Esophagus mucosa (tissue), 1 donor: ENCODE measurements at places on chromosomes 13 and 19.

DNA sequence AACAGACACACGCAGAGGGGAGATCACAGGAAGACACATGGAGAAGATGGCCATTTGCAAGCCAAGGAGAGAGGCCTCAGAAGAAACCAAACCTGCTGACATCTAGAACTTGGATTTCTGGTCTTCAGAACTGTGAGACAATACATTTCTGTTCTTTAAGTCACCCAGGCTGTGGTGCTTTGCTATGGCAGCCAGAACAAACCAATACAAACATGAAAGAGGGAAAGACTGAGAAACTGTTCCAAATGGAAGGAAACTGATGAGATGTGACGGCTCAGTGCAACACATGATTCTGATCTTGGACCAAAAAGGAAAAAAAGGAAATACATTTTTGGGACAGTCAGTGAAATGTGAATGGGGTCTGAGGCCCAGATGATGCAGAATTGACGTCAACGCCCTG lies 30.2 kb upstream of the SACS start:
- no peak for ATAC-seq

GRCh38 chr13:46736541-46737310 lies 60.2 kb downstream of the ESD start:
- ATAC-seq = no peak

GRCh38 chr19:17868669-17869068 lies 3.1 kb upstream of the SLC5A5 start:
- no peak for ATAC-seq

DNA sequence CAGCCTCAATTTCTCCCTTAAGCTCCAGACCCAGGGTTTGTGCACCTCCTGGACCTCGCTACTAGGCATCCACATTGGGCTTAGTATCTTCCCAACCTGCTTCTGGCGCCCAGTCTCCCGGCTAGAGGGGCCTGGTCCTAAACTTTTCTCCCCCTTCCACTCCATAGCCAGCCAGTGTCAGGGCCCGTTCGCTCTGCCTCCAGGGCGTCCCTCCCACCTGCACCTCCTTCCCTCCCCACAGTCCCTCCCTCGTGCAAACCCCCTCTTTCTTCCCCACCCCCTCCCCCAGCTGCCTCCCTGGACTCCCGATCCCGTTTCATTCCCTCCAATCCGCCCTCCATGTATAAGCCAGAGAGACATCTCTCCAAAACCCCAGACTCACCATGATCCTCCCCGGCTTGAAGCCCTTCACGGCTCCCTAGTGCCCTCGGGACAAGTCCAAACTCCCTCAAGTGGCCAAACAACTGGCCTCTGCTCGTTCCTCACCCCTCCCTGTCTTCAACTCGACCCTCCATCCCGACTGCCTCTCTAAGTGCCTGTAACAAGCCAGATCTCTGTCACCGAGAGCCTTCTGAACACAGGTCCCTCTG lies 997 bp upstream of the SAMD4B start:
- peak; percentile 1 for ATAC-seq

DNA sequence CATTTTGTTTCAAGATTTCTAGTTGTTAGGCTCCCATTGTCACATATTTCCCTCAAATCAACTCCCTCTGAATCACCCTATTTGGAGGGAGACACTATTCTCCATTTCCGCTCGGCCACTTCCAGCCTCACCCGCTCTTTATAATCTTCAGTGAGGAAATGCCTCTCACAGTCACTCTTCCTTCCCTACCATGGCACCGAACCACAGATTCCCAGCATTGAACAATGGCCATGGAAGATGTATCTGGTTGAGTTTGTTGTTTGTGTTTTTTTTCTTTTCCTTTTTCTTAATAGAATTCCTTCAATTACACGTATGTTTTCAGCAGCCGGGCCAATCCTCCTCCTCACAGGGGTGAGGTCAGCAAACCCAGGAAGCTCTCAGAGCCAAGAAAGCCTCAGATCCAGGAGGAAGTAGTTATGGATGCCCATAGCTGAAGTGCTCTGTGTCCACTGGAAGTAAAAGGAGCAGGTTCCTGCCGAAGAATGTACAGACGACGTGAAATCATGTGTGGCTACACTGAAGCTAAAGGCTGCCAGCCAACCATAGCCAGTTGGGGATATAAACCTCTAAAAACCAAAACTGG lies 472.1 kb downstream of the FOXO1 start:
- ATAC-seq = no peak

GRCh38 chr19:51458051-51458645 lies at the start of gene SIGLEC8:
TSS of gene SIGLEC8 (minus strand) at chr19:51458454. CDS start at chr19:51458387, 67 bp downstream.
- no peak for ATAC-seq

- no peak for ATAC-seq
Observed at GRCh38 chr19:45865269-45865948, 1.3 kb downstream of the FOXA3 start.

DNA sequence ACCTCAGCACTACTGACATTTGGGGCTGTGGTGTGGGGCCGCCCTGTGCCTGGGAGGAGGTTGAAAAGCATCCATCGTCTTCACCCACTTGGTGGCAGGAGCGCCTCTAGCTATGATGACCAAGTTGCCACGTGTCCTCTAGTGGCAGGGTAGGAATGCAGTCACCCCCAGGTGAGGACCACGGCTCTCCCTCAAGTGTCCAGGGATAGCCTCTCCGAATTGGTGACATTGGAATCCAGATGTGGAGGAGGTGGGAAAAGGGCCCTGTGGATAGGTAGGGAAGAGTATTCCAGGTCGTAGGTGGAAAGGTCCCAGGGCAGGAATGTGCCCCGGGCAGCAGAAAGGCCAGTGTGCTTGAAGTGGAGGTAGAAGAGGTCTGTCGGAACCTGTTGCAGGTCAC lies 37.6 kb downstream of the ARHGEF18 start:
- peak; percentile 34 for ATAC-seq

GRCh38 chr13:100497389-100497788 lies 91.2 kb downstream of the GGACT start:
- no peak for ATAC-seq

- ATAC-seq = no peak
Observed at GRCh38 chr19:32540621-32541020, 40.4 kb upstream of the PDCD5 start.

GRCh38 chr13:39345982-39346381 lies 257.0 kb downstream of the LHFPL6 start:
- no peak for ATAC-seq

DNA sequence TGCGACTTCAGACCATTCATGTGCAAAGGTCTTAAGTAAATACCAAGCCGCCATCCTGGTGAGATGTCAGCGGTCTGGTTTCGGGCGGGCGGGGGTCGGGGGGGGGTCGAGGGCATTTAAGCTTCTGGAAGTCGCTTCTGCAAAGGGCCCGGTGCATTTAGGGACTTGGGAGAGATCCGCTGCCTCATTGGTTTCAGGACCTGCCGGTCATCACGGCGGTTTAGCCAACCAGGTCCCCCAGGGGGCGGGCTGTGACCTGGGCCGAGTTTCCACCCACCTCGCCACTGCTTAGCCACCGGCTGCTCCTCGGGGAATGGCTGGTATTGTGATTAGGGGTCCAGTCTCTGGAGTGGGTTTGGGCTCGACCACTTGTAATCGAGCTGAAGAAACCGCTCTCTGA lies 7.8 kb downstream of the ANKLE1 start:
- ATAC-seq = no peak

- ATAC-seq = no peak
Observed at GRCh38 chr13:42798118-42798517, 16.7 kb downstream of the FAM216B start.

- ATAC-seq = peak; percentile 96
Observed at GRCh38 chr13:35994131-35994966, 136.8 kb downstream of the DCLK1 start.

DNA sequence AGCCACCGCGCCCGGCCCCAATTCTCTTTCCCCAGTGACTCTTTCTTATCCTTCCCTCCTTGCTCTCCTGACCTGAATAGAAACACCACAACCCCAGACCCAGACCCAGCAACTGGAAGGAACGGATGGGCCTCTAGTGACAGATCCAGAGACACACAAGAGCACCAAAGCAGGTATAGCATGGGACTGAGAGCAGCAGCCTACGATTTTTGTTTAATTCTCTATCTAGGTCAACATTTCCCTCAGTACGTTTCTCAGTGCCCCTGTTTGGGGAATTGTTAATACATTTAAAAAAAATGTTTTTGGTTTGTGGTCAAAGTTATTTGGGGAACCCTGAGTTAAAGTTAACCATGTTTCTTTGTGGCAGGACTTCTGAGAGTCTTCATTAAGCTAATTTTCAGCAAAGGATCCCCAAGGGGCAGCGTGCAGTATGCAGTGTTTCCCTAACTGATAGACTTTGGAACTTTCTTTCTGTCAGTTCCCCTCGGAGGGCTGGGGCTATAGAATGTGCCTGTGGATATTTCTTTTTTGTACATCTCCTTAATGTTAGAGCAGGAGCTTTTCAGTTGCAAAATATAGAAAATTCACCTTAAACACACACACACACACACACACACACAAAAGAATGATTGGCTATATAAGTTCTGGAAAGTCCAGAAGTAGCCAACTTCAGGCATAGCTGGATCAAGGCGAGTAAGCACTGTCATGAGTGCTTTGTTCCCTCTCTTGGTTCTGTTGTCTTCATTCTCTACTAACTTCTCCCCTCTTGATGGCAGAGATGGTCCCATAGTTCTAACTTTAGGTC lies 6.3 kb downstream of the FXYD5 start:
- no peak for ATAC-seq

GRCh38 chr13:97913206-97913605 lies 40.3 kb upstream of the IPO5 start:
- no peak for ATAC-seq

GRCh38 chr19:5542665-5543064 lies 25.1 kb downstream of the TINCR start:
- ATAC-seq = no peak

GRCh38 chr13:34356686-34357434 lies 538.9 kb downstream of the RFC3 start:
- ATAC-seq = no peak

- no peak for ATAC-seq
Observed at GRCh38 chr13:75316427-75316826, 165.5 kb downstream of the TBC1D4 start.

GRCh38 chr19:38224014-38224862 lies at the start of gene DPF1:
TSS of gene DPF1 (minus strand) at chr19:38224222. CDS start at chr19:38224142, 80 bp downstream.
- ATAC-seq = peak; percentile 58

GRCh38 chr13:46296115-46296822 lies 84.5 kb downstream of the LRRC63 start:
- ATAC-seq = no peak

GRCh38 chr19:19133985-19134384 lies 4.3 kb downstream of the TMEM161A start:
- no peak for ATAC-seq

DNA sequence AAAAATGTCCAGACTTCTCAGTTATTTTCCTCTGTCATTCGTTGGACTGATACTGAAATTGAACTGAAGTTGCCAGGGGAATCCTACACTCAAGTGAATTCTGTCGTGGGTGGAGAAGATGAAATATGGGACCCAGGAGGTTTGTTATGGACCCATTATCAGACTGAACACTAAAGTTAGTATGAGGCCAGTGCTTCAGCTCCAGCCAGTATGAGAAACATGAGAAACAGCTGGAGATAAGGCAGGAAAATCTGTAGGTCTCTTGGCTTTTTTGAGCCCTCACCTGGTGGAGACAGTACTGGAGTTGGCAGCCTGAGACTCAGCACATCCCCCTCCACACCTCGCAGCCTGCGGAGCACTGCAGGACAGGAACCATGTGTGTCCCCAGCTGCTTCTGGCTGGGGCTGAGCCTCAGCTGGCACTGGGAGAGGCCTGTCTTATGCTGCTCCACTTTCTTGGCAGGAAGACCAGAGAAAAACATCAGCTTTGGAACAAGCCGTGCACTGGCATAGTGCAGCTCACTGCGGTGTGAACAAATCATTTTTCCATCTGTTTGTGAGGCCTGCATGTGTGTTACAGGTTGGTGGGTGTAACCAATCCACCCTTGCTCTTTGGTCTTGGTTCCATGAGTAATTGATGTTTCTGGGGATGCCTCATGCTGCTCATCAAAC lies 641.0 kb downstream of the FGF9 start:
- no peak for ATAC-seq

DNA sequence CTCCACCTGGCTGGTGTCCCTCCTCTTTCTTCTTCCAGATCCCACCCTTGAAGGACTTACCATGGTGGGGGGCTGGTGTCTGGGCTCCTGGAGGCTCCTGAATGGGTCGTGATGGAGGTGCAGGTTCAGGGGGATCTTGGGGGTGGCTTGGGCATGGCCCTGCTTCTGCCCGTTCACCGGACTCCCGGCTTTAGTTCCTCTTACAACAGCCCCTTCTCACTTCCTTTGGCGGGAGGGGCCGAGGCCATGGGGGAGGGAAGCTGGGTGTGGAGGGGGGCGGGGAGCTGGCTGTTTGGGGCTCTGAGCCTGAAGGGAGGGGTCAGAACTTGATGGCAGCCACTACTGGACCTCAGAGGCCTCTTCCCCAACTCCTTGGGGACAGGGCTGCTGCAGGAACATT lies at the start of gene MYO1F:
Gene MYO1F (minus strand): TSS at position 196 of the 400 bp plus-strand sequence. CDS start 133 bp downstream, at position 63.
- ATAC-seq = no peak
